Subcutaneous adipose tissue (tissue), 4 donors: ENCODE measurements at places on chromosomes 5 and 9. TPM values are rescaled to one million over a fixed set of nuclear protein-coding genes. Genes with fewer than 3 reads are reported as not detected.

MSMP gene
- total RNA-seq = not detected

CDKN2B gene
- total RNA-seq = 45.2 TPM

FAM151B gene
- total RNA-seq = 4.8 TPM

GARIN3 gene
- not detected for total RNA-seq

ECM2 gene
- 57.8 TPM for total RNA-seq

SOHLH1 gene
- not detected for total RNA-seq

NRARP gene
- total RNA-seq = 2.4 TPM

SLC28A3 gene
- total RNA-seq = not detected

HACD4 gene
- 7.7 TPM for total RNA-seq

LPAR1 gene
- total RNA-seq = 123 TPM

FAM200C gene
- total RNA-seq = 5.1 TPM

FOXI1 gene
- total RNA-seq = not detected

SLIT3 gene
- 163 TPM for total RNA-seq

GNAQ gene
- total RNA-seq = 44.5 TPM

GABRB2 gene
- 12.8 TPM for total RNA-seq

PCDHGA4 gene
- total RNA-seq = 4.0 TPM

SYK gene
- total RNA-seq = 19.2 TPM

TRAPPC13 gene
- total RNA-seq = 22.9 TPM

PCDHGA7 gene
- total RNA-seq = 1.8 TPM

SPINK6 gene
- not detected for total RNA-seq

SPATA9 gene
- total RNA-seq = 2.4 TPM

DDX4 gene
- total RNA-seq = not detected

SLC46A2 gene
- total RNA-seq = 3.1 TPM

FOXD4 gene
- total RNA-seq = 0.38 TPM

SLC6A3 gene
- total RNA-seq = not detected

FCN1 gene
- total RNA-seq = 2.0 TPM

FRMD3 gene
- total RNA-seq = 15.4 TPM

IQGAP2 gene
- total RNA-seq = 58.7 TPM

FCN2 gene
- 3.5 TPM for total RNA-seq

PCDHB6 gene
- total RNA-seq = 1.3 TPM

HTR1A gene
- not detected for total RNA-seq

BTNL9 gene
- 83.7 TPM for total RNA-seq

TSSK1B gene
- total RNA-seq = not detected
